ENCODE measurements at places on chromosomes 6 and 20. TPM values are rescaled to one million over a fixed set of nuclear protein-coding genes. Genes with fewer than 3 reads are reported as not detected.

Gene MAFB
- total RNA-seq = not detected

Gene FOXF2
- not detected for total RNA-seq

Gene HLA-C
- total RNA-seq = 976 TPM

Gene CDK19
- total RNA-seq = 18.2 TPM

Gene HBS1L
- 123 TPM for total RNA-seq

Gene ZKSCAN4
- 3.7 TPM for total RNA-seq

Gene VSX1
- not detected for total RNA-seq

Gene TBX18
- total RNA-seq = not detected

Gene SYCP2
- total RNA-seq = 3.9 TPM

Gene BIRC7
- total RNA-seq = not detected

Gene KIF16B
- total RNA-seq = 7.7 TPM

Gene GGTLC1
- total RNA-seq = not detected

Gene LY6G6F
- not detected for total RNA-seq

Gene GPR6
- not detected for total RNA-seq

Gene MYMX
- not detected for total RNA-seq

Gene MOG
- total RNA-seq = not detected

Gene NCOA5
- 13.1 TPM for total RNA-seq

Gene DOK5
- 0.53 TPM for total RNA-seq

Gene ZSCAN23
- total RNA-seq = 0.83 TPM

Gene HLA-DRB5
- 0.48 TPM for total RNA-seq

Gene TPMT
- total RNA-seq = 7.7 TPM

Gene WFDC5
- not detected for total RNA-seq

Gene PDSS2
- 9.8 TPM for total RNA-seq

Gene JAG1
- total RNA-seq = 0.15 TPM

Gene TGM3
- total RNA-seq = not detected

Gene IYD
- total RNA-seq = not detected

Gene TBXT
- not detected for total RNA-seq

Gene HLA-DRA
- 6.0 TPM for total RNA-seq

Gene DLL1
- 0.55 TPM for total RNA-seq

Gene NR2E1
- not detected for total RNA-seq

Gene CFAP61
- not detected for total RNA-seq

Gene MCCD1
- not detected for total RNA-seq

Gene FAM209B
- 0.93 TPM for total RNA-seq

Gene WFDC10B
- total RNA-seq = not detected

Gene COL9A1
- not detected for total RNA-seq

Gene C6orf163
- 0.95 TPM for total RNA-seq

Gene OOEP
- not detected for total RNA-seq

Gene SNAI1
- 0.27 TPM for total RNA-seq

Gene HLA-DQA2
- not detected for total RNA-seq

Gene NFATC2
- 36.5 TPM for total RNA-seq

Gene LHFPL5
- total RNA-seq = not detected
